ENCODE measurements at places on chromosomes 6 and 20. TPM values are rescaled to one million over a fixed set of nuclear protein-coding genes. Genes with fewer than 3 reads are reported as not detected.

TMEM74B gene
- 12.5 TPM for total RNA-seq

TRAPPC3L gene
- not detected for total RNA-seq

JAG1 gene
- total RNA-seq: 33.8 TPM

DSN1 gene
- total RNA-seq: 5.3 TPM

PKIG gene
- 23.2 TPM for total RNA-seq

VSX1 gene
- total RNA-seq: not detected

LGSN gene
- 0.63 TPM for total RNA-seq

ZNF165 gene
- total RNA-seq: 0.94 TPM

BACH2 gene
- total RNA-seq: 106 TPM

HLA-DRA gene
- 2.2 TPM for total RNA-seq

HTR1E gene
- total RNA-seq: 0.63 TPM

PTCRA gene
- not detected for total RNA-seq

FNDC11 gene
- 4.1 TPM for total RNA-seq

PTPRT gene
- total RNA-seq: 23.2 TPM

GNMT gene
- total RNA-seq: 0.94 TPM

SYNDIG1 gene
- total RNA-seq: 67.0 TPM

GABRR1 gene
- not detected for total RNA-seq

PRKN gene
- total RNA-seq: 13.8 TPM

ARFGEF3 gene
- total RNA-seq: 84.8 TPM

NKAIN2 gene
- 133 TPM for total RNA-seq

GDAP1L1 gene
- total RNA-seq: 121 TPM

CYP21A2 gene
- total RNA-seq: not detected

LY6G5C gene
- 5.6 TPM for total RNA-seq
